Activated T-helper 1 cell treated with anti-CD3 and anti-CD28 coated beads, Interleukin-12 subunit alpha, Interleukin-12 subunit beta, Interleukin-2, Interleukin-4 antibody, amounts not matched to agents 30 ng/mL and 10 ng/mL and 1 ng/mL, durations not matched to agents 14 hours and 24 hours and 36 hours (primary cell): ENCODE measurements at places on chromosomes 13 and 19. TPM values are rescaled to one million over a fixed set of nuclear protein-coding genes. Genes with fewer than 3 reads are reported as not detected.
A peak's percentile ranks its signal among the peaks of the same experiment; 100 is the strongest.

Gene ZNF418
- 0.70 and 3.6 TPM in 2 replicates for total RNA-seq

Gene PSG2
- not detected in 2 replicates for total RNA-seq

Gene PGLYRP2
- 0.07 TPM in 1 of 2 replicates, not detected in the other for total RNA-seq

Gene C19orf38
- 4.0 and 5.6 TPM in 2 replicates for total RNA-seq

Gene KLK3
- total RNA-seq: not detected in 2 replicates

Gene PLPPR3
- not detected in 2 replicates for total RNA-seq

Gene PSG3
- total RNA-seq: not detected in 2 replicates

Gene TMC4
- total RNA-seq: 0.73 and 0.83 TPM in 2 replicates

- peak overlapping the region; percentile 97 for H3K4me3 ChIP-seq
- H3K36me3 ChIP-seq: peaks cover 31% of the 10 kb centered on the region
- DNase-seq: peak; percentile 20
- no peaks in the 10 kb centered on the region for H3K27me3 ChIP-seq
These were observed 65.1 kb downstream of the KCNRG start for GRCh38 chr13:50080203-50080910.

- no peak overlapping the region for H3K4me3 ChIP-seq
- no peaks in the 10 kb centered on the region for H3K4me1 ChIP-seq
- H3K27ac ChIP-seq: no peak overlapping the region
- no peaks in the 10 kb centered on the region for H3K36me3 ChIP-seq
- no peak for DNase-seq
These were observed 854.6 kb upstream of the MIR17HG start for GRCh38 chr13:90492872-90493271.

DNA sequence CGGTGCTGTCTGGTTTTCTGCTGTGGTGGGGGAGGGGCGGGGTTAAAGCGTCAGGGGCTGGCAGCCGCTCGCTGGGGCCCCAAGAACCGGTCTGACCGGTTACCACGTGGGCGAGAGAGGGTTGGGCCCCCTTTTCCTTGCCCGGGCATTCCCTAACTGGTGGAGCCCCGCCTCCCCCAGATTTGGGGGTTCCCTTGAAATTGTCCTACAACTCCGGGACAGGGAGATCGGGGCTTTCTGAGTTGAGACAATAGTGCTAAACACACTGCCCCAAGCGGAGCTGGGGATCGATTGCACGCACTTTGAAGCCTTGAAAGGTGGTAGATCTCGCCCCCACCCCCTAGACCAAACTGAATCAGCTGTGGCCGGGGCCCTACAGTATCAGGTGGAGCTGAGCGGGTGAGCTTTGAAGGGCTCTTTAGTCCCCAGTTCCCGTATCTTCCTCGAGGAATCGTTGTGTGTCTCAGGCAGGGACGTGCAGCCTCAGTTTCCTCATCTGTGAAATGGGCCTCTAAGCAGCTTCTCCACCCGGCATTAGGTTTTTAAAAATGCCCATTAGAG, 4.8 kb downstream of the IER2 start:
- peaks cover 41% of the 10 kb centered on the region for H3K4me1 ChIP-seq
- H3K36me3 ChIP-seq: peaks cover 24% of the 10 kb centered on the region
- peaks cover 2% of the 10 kb centered on the region for H3K27me3 ChIP-seq

- H3K4me1 ChIP-seq: no peaks in the 10 kb centered on the region
- H3K4me3 ChIP-seq: no peak overlapping the region
- no peaks in the 10 kb centered on the region for H3K27me3 ChIP-seq
- H3K27ac ChIP-seq: no peak overlapping the region
These were observed 541.0 kb downstream of the RFC3 start for GRCh38 chr13:34358811-34359513.

- peak; percentile 9 for DNase-seq
- H3K36me3 ChIP-seq: no peaks in the 10 kb centered on the region
- H3K27ac ChIP-seq: no peak overlapping the region
These were observed 51.9 kb downstream of the CELF5 start for GRCh38 chr19:3276341-3276799.

- H3K27ac ChIP-seq: peak overlapping the region; percentile 90
- peaks cover 11% of the 10 kb centered on the region for H3K4me1 ChIP-seq
- no peak for DNase-seq
- no peaks in the 10 kb centered on the region for H3K27me3 ChIP-seq
- peaks cover 39% of the 10 kb centered on the region for H3K36me3 ChIP-seq
- peak overlapping the region; percentile 97 for H3K4me3 ChIP-seq
These were observed 529 bp downstream of the ZNF836 start for GRCh38 chr19:52170863-52171320.

DNA sequence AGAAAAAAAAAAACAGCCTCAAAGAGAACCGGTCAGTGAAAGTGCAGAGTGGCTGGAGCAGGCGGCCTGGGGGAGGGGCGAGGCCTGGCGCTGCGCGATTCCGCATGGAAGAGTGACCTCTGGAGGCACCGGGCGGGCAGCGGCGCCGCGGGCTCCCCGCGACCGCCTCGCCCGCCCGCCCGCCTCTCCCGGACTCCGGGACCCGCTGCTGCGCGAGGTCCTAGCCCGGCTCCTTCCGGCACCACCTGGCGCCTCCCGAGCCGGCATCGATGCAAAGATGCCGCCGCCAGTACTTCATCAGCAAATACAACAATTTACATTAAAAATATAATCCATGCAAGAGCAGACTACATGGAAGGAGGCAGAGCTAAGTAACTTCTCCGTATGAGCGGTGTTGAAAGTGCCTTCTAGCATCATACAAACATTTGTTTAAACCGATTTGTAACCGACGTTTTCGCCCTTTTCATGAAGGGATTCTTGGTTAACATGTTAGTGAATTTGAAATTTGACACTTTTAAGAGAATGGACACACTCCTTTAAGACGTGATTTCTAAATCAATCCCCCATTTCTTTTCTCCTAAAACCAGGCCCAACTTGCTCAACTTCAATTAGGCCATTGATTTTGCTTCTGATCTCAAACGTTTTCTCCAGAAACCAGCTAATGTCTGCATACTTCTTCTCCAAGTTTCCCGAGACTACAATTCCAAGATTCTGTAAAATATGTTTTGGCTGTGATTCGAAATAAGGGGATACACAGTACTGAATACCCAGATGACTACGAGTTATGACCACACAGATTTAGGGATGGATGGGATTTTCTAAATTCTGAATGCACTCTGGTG, 2.1 kb downstream of the EFNB2 start:
- H3K27ac ChIP-seq: peak overlapping the region; percentile 1
- H3K4me3 ChIP-seq: peak overlapping the region; percentile 40
- DNase-seq: no peak

GRCh38 chr13:30759748-30760147, 24.4 kb downstream of the ALOX5AP start:
- H3K4me3 ChIP-seq: no peak overlapping the region
- H3K27me3 ChIP-seq: no peaks in the 10 kb centered on the region
- DNase-seq: no peak
